ENCODE measurements at places on chromosomes 5 and 9. TPM values are rescaled to one million over a fixed set of nuclear protein-coding genes. Genes with fewer than 3 reads are reported as not detected.
A peak's percentile ranks its signal among the peaks of the same experiment; 100 is the strongest.

GRCh38 chr9:136645903-136646754 is 16.6 kb upstream of the EGFL7 start:
- H3K4me1 ChIP-seq: no peaks in the 10 kb centered on the region
- no peak overlapping the region for H3K4me3 ChIP-seq
- DNase-seq: no peak

DNA sequence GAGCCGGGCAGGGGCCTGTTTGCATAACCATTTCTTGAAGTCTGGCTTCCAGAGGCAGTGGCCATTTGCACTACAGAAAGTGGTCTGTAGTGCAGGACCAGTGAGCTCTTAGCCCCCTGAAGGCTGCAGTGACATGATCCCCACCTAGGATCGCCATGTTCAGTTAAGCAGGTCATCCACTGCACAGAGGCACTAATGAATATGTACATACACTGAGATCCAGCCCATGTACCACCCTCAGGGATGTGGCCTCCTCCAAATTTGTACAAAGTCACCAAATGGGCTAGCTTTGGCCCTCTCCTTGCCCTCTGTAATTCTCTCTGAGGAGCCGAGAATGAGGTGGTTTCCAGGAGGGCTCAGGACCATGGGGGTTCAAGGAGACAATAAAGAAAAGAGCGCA is 8.3 kb upstream of the SUSD3 start:
- no peaks in the 10 kb centered on the region for H3K4me1 ChIP-seq
- no peaks in the 10 kb centered on the region for H3K36me3 ChIP-seq
- H3K4me3 ChIP-seq: no peak overlapping the region
- no peaks in the 10 kb centered on the region for H3K27me3 ChIP-seq
- no peak overlapping the region for H3K27ac ChIP-seq

DNA sequence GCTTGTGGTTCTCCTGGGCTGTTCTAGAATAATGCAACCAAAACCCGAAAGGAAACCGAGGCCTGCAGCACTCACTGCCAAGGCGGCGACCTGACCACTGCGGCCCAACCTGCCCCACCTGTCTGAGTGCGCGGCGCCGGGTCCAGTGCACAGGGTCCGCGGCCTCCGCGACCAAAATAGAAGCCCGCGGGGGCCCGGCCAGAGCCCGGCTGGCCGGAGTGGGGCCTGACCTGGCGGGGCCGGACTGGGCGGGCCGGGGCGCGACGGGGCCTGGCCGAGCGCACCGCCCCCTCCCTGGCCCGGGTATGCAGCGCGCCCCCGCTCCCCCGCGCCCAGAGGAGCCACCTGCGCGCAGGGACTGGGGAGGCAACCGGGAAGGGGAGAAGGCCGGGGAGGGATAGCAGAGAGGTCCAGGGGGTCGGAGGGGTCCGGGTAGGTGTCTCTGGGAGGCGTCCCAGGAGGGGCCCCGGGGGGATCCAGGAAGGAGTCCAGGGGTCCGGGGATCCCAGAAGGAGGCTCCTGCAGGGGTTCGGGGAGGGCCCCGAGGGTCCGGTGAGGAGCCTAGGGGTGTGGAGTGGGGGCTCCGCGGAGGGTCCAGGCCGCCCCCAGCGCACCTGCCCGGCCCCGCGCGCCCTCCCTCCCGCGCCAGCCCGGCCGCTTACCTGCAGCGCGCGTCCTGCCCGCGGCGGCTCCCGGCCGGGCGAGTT is 503 bp downstream of the SEMA4D start:
- peak overlapping the region; percentile 47 for H3K4me3 ChIP-seq
- no peak for DNase-seq
- H3K27ac ChIP-seq: no peak overlapping the region
- H3K27me3 ChIP-seq: no peaks in the 10 kb centered on the region
- no peaks in the 10 kb centered on the region for H3K4me1 ChIP-seq
- peaks cover 4% of the 10 kb centered on the region for H3K36me3 ChIP-seq

DNA sequence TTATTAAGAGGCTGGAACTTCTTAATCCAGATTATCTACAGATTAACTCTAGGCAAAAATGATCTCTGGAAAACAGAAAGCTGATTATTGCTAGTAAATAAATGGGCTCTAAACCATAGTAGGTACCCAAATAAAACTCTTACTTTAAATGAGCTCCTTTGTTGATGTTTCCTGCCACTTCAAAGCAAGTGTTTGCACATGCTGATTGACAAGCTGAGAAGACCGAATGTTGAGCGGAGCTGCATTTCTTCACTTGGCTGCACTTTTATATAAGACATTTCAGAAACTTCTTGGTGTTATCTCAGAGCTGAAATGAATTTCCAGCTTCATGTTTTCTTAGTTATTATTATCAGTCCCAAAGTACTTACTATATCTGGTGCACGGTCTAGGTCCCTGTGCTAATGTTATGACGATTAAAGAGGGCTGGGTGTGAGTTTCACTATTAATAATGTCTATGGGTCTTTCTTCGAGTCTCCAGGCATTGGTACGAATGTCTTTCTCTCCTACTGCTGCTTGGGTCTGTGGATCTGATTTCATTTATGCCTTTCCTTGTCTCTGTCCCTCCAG is 58.6 kb upstream of the CTXN3 start:
- H3K36me3 ChIP-seq: no peaks in the 10 kb centered on the region
- no peaks in the 10 kb centered on the region for H3K27me3 ChIP-seq
- H3K4me3 ChIP-seq: no peak overlapping the region
- DNase-seq: no peak

DNA sequence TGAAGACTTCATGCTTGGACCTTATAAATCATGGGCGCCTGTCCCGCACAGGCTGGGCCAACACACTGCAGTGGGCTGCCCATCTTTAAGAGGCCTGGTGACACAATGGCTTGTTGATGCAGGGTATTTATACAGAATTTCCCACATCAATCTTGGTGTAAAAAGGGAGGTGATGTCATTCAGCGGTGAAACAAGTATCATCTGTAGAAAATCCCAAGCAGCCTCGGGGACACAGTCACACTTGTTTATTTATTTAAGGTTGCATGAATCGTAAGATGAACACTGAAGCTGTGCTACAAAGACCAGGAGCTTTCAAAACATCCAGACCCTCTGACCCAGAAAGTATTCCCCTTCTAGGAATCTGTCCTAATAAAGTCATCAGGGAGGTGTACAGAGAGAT is 40.5 kb downstream of the SMIM23 start:
- H3K4me3 ChIP-seq: no peak overlapping the region
- DNase-seq: no peak
- no peaks in the 10 kb centered on the region for H3K36me3 ChIP-seq
- H3K27ac ChIP-seq: no peak overlapping the region
- H3K27me3 ChIP-seq: no peaks in the 10 kb centered on the region
- no peaks in the 10 kb centered on the region for H3K4me1 ChIP-seq

DNA sequence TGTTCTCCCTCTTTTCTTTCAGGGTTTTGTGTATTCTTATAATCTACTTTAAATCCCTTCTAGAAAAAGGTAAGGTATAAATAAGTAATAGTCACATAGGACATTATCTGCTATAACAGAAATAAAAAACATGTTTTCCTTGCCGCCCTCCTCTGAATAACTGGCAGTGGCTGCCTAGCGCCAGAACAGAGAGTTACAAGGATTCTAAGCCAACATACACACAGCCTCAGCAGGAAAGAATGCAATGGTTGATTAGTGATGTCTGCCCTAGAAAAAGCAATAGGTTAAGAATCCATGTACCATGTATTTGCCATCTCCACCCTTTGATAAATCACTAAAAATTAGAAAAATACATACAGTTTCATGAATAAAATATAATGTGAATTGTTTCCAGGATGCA is 4.9 kb downstream of the MED27 start:
- no peak overlapping the region for H3K27ac ChIP-seq
- no peaks in the 10 kb centered on the region for H3K27me3 ChIP-seq
- no peak for DNase-seq
- H3K4me3 ChIP-seq: no peak overlapping the region
- H3K36me3 ChIP-seq: no peaks in the 10 kb centered on the region

GRCh38 chr9:133873461-133873891 is 118.6 kb downstream of the VAV2 start:
- no peak for DNase-seq
- no peak overlapping the region for H3K27ac ChIP-seq
- H3K4me3 ChIP-seq: no peak overlapping the region
- H3K27me3 ChIP-seq: no peaks in the 10 kb centered on the region
- H3K36me3 ChIP-seq: no peaks in the 10 kb centered on the region

DNA sequence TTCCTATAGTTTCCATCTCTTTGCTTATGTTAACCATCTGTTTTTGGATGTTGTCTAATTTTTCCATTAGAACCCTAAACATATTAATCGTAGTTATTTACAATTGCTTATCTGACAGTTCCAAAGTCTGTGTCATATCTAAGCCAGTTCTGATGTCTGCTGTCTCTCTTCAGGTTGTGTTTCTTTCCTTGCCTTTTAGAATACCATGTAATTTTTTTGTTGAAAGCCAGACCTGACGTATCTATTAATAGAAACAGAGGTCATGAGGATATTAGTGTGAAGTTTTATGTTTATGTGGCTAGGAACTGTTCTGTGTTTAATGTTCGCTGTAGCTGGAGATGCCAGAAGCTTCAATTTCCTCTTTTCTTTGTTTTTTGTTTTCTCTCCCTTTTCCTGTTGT is 52.2 kb downstream of the ZNF618 start:
- DNase-seq: no peak
- no peaks in the 10 kb centered on the region for H3K27me3 ChIP-seq
- no peaks in the 10 kb centered on the region for H3K36me3 ChIP-seq
- H3K27ac ChIP-seq: no peak overlapping the region

HAVCR2 gene
- total RNA-seq: not detected

DNA sequence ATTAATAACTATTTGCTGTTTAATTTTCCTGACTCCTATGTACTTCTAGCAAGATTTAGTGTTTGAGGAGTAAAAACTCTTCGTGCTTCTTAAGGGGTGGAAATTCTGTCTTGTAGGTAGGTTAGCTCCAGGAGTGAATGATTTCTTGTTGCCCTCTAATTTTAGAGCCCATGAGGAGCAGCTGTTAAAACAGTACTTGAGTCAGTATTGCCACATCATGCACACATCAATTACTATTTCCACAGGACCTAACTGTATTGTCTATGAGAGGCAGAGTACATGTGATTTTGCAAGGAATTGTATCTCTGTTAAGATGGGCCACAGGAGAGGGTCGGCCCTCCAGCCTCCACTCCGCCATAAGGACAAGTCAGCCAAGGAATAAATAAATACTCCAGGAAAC is 91.2 kb downstream of the PDZD2 start:
- no peak overlapping the region for H3K4me3 ChIP-seq
- no peaks in the 10 kb centered on the region for H3K36me3 ChIP-seq
- no peaks in the 10 kb centered on the region for H3K4me1 ChIP-seq
- no peaks in the 10 kb centered on the region for H3K27me3 ChIP-seq

DNA sequence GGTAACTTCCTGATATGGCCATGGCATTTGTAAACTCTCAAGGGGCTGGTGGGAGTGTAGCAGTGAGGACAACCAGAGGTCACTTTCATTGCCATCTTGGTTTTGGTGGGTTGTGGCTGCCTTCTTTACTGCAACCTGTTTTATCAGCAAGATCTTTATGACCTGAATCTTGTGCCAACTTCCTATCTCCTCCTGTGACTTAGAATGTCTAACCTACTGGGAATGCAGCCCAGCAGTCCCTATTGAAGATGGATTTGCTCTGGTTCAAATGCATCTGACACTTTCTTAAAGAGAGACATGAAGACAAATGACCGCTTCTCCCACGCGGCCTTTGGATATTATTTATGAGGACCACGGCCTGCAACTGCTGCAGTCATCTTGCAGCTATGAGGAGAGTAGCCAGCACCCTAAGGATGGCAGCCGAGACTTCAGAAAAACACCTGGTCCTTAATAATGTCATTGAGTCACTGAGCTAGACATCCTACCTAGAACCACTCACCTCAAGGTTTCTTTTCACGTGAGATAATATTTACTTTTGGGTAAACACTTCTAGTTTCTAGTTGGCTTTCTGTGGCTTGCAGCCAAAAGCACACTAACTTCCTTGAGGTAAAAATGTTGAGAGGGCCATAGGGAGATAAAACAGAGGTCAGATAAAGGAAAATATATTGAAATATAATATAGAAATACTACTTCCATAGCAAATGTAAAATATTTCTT is 28.2 kb downstream of the CETN3 start:
- no peak overlapping the region for H3K27ac ChIP-seq
- no peaks in the 10 kb centered on the region for H3K4me1 ChIP-seq
- H3K27me3 ChIP-seq: no peaks in the 10 kb centered on the region
- H3K4me3 ChIP-seq: no peak overlapping the region
- DNase-seq: no peak

CSF1R gene
- 0.05 TPM for total RNA-seq

GRCh38 chr5:15807871-15808270 is 307.9 kb downstream of the FBXL7 start:
- no peak for DNase-seq
- H3K4me3 ChIP-seq: no peak overlapping the region
- H3K4me1 ChIP-seq: no peaks in the 10 kb centered on the region
- no peaks in the 10 kb centered on the region for H3K36me3 ChIP-seq
- no peak overlapping the region for H3K27ac ChIP-seq
- H3K27me3 ChIP-seq: no peaks in the 10 kb centered on the region

- H3K27ac ChIP-seq: no peak overlapping the region
- H3K27me3 ChIP-seq: no peaks in the 10 kb centered on the region
- no peak for DNase-seq
- H3K36me3 ChIP-seq: no peaks in the 10 kb centered on the region
Measured at GRCh38 chr9:8627976-8628679, 828.5 kb upstream of the DMAC1 start.

GRCh38 chr9:125603478-125604021 is 103.5 kb downstream of the MAPKAP1 start:
- no peak overlapping the region for H3K27ac ChIP-seq
- no peaks in the 10 kb centered on the region for H3K4me1 ChIP-seq
- no peak for DNase-seq
- H3K36me3 ChIP-seq: no peaks in the 10 kb centered on the region
- no peak overlapping the region for H3K4me3 ChIP-seq

DNA sequence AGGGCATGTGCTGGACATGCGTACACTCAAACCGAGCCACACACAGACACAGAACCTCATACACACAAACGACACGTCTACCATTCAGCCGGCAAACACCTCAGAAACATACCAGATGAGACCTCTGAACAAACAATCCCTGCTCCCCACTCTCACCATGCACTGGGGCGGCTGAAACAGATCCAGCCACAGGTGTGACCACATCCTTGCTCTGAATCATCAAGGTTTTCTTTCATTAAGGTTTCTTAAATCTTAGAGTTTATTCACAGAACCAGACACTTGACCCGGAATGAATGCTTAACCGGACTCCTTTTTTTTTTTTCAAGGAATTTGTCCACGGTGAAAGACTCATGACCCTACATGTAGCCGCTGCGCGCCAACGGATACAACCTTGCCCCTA is 26.2 kb downstream of the TERT start:
- no peak for DNase-seq
- no peak overlapping the region for H3K4me3 ChIP-seq
- H3K4me1 ChIP-seq: no peaks in the 10 kb centered on the region

GRCh38 chr5:53884844-53885243 is 324.4 kb downstream of the NDUFS4 start:
- no peaks in the 10 kb centered on the region for H3K27me3 ChIP-seq
- DNase-seq: no peak
- no peak overlapping the region for H3K4me3 ChIP-seq
- H3K27ac ChIP-seq: no peak overlapping the region
- no peaks in the 10 kb centered on the region for H3K36me3 ChIP-seq

Data from Panc1 (cell line).